Naive B cell (primary cell): ENCODE measurements at places on chromosomes 4 and X.

- DNase-seq, result no peak
These were observed 109.9 kb upstream of the FAM47C start for GRCh38 chrX:36898301-36898700.

GRCh38 chr4:21885770-21886169 is 62.8 kb downstream of the KCNIP4 start:
- DNase-seq, result no peak

- no peak for DNase-seq
These were observed 691 bp upstream of the USP46 start for GRCh38 chr4:52659722-52660261.

DNA sequence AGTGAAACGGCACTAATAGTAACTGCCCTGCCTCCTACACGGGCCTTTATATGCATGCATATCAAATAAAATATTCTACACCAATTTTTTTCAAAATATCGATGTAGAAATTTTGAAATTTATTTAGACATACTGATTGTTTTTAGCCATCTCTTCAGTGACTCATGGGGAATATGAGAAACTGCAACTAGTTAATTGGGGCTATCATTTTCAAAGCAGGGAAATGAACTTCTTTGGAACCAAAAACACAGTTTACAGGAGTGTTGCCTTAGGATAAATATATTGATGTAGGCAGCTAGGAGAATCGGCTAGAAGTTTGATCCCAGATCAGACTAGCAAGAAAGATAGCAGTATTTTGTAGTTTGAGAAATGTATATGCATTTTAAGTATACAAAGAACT is 1010.8 kb upstream of the AGA start:
- no peak for DNase-seq

DNA sequence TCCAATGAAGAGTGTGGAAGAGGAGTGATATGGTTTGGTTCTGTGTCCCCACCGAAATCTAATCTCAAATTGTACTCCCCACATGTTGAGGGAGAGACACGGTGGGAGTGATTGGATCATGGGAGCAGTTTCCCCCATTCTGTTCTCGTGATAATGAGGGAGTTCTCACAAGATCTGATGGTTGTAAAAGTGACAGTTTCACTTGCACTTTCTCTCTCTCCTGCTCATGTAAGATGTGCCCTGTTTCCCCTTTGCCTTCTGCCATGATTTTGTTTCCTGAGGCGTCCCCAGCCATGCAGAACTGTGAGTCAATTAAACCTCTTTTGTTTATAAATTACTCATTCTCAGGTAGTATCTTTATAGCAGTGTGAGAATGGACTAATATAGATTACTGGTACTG is 39.6 kb downstream of the FAM47C start:
- no peak for DNase-seq

DNA sequence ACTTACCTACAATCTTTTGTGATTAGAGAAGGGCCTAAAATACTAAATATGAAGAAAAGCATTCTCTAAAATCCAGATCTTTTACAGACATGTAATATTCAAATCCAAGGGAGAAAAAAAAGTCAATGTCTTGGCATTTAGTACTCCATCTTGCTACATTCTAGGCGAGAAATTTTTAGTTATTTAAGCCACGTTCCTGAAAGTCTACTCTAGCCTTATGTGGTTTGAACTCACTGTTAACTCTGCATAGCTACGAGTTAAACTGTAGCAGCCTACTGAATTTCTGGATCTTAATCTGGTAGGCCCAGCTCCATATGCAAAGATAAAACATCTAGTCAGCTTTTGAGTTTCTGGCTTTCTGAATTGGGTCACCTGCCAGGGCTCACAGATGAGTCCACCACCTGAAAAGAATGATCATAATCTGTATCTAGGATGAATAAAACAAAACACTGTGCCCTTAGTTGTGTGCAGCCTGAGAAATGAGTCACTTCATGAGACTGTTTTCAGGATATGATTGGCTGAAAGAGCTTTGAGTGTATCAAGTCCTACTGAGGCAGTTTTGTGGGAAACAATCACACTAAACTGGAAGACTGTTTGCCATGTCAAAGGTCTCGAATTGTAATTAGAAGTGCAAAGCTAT is 3.2 kb upstream of the NEK1 start:
- DNase-seq, result no peak

- DNase-seq, result no peak
These were observed 110.7 kb upstream of the IGSF1 start for GRCh38 chrX:131399678-131400428.

GRCh38 chrX:150616863-150617198 is 48.4 kb downstream of the MTM1 start:
- DNase-seq, result no peak

DNA sequence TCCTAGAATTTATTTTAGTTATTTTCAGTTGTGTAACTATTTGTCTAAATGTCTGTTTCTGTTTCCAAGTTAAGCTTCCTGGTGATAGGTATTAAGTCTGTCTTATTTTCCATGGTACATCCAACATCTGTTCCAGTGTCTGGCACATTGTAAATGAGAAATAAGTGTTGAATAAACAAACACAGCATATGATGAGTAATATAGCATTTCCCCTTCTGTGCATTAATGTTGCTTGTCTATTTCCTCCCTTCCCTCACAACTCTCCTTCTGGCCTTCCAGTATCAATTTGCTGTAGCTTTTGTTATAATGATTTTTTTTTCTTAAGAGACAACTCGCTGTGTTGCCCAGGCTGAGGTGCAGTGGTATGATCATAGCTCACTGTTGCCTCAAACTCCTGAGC is 36.1 kb downstream of the COPS4 start:
- DNase-seq, result no peak

- no peak for DNase-seq
These were observed 177.5 kb upstream of the AFF2 start for GRCh38 chrX:148322906-148323305.

- no peak for DNase-seq
These were observed 3.6 kb downstream of the LINC00632 start for GRCh38 chrX:140713174-140713539.

- DNase-seq, result no peak
These were observed 8.6 kb downstream of the APEX2 start for GRCh38 chrX:55008571-55009358.

DNA sequence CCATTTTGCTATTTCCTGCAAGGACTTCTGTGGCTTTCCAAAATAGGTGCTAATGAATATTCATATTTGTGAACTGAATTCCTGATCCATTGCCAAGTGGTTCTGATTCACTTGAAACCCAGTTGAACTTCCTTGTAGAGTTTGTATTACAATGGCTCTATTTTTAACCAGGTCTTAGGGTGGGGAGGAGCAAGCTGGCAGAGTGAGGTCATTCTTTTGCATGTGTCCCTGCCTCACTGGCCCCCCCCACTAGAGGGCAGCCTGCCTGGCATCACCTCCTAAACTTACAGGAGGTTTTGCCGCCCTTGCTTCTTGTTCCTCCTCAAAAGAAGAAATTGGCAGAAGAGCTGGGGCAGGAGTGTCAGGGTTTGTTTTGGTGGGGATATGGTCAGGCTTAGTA is 10.5 kb downstream of the PTTG2 start:
- peak; percentile 78 for DNase-seq

GRCh38 chr4:6395466-6396228 is 76.8 kb downstream of the PPP2R2C start:
- no peak for DNase-seq

DNA sequence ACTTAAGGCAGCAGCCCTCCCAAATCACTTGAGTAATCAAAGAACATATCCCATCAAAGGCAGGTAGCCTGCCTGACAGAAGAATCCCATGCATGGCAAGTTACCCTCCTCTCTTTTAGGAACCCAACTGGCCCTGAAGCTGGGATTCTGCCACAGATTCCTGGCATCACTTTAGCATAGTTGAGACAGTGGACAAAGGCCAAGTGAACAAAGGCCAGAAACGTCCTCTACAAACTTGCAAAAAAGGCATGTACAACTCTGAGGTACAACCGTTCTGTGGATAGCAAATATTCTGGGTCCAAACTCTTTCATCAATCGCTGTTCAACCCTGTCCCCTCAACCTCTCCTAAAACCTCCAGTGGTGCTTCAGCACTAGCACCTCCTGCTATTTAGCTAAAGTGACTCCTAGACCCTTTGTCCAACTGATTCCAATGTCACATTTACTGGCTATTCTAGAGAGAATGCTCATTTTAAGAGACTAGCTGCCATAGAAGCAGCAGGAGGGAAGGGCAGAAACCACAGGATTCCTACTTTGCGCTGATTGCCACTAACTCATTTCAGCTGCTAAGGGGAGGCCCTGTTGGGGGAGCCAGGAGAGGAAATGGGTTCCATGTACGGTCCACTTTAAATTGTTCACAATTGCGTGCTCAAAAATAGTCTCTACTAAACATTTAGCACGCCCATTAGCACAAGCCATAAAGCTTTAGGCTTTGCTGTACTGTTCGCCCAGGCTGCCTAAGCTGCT is 105.9 kb downstream of the SHROOM4 start:
- DNase-seq, result no peak

DNA sequence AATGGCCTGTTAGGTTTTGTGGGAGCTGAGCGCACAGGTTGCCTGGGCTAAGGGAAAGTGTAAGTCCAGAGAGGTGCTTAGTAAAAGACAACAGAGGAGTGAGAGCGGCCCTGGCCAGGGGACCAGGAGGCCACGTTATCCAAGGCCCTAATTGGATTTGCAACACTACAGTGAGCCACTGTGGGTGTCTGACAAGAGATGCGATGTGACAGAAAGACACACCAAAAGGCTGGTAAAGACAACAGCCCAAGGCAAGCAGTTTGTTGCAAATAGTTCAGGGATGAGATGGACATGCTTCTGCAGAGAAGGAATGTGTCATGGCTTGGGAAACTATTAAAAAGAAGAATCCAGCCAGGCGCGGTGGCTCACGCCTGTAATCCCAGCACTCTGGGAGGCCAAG is 162.7 kb upstream of the KIT start:
- no peak for DNase-seq

- DNase-seq, result no peak
These were observed 229.0 kb downstream of the PPARGC1A start for GRCh38 chr4:23660865-23661264.

- DNase-seq, result no peak
These were observed 186.0 kb downstream of the DCHS2 start for GRCh38 chr4:154305616-154306015.

GRCh38 chr4:2817137-2817536 is 24.3 kb downstream of the SH3BP2 start:
- no peak for DNase-seq

DNA sequence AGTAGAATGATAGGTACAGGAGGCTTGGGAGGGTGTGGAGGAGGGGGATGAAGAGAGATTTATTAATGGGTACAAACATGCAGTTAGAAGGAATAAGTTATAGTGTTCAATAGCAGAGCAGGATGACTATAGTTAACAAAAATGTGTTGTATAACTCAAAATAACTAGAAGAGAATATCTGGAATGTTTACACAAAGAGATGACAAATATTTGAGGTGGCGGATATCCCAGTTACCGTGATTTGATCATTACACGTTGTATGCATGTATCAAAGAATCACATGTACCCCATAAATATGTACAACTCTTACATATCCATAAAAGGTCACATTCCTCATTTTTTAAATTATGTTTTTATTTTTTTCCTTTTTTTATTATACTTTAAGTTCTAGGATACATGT is 456.6 kb downstream of the MAGEB5 start:
- no peak for DNase-seq

DNA sequence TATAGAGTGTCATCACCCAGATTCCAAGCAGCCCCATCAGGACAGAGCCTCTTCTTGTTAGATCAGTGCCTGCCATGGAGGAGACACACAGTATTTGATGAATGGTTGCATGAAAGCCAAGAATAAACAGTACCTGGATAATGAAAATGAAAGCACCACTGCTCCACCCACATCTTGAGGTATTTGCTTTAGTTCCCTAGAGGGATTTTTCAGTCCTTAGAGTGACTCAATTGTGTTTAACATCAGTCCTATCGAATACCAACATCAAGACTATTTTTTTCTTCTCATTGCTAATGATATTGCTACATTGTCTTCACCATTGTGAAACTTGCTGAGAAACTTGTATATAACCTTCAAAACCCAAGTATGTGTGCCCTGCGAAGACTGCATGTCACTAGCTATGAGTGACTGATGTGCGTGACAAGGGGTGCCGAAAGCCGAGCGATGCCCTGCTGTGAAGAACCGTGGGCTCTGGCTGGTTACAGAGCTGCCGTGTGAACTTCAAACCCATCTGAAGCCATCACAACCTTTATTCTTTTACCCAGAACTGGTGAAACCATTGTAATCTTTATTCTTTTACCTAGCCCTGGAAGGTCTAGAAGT is 211.3 kb upstream of the FAT1 start:
- DNase-seq, result no peak

DNA sequence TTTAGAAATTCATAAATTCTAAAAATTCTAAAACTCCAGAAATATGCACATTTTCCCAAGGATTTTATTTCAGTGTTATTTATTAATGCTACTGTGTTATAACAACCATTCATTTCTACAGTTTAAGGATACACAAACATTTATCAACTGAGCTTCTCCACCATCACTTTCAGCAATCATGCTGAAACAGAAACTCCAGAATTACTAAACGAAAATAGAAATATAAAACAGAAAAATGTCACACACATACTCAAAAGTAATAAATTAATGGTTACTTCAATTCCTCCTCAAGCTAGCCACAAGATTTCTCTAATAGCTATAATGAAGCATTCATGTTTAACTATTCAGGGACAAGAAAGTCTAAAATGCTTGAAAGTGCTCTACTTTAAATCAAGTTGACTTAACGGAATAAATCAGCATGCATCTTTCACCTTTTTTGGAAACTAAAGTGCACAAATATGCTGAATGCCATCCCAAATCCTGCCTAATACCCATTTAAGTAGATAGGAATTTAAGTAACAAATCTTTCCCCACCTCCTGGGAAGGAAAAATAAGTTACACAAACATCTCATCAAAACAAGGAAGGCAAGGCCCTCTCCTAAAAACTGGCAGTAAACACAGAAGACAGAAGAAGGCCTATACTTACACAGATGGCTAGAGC is 563 bp downstream of the FAM13A start:
- DNase-seq, result no peak

- DNase-seq, result no peak
These were observed 124.1 kb upstream of the PRR32 start for GRCh38 chrX:126695375-126695896.

DNA sequence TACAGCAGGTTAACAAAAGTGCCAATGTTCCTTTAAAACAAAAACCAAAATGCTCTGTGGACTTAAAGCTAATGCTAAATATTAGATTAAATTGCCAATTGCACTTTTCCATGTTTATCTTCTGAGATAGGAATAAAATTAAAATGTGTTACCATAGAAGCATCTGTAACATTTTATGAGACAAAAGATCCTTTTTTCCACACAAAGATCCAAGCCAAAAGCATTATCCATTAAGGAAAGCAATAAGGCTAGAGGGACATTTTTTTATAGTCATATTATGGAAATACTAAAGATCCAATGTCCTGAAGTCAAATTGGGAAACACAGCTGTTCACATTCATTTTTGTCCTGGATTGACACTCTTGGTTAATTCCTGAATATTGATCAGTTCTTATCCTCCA is 73.6 kb downstream of the PALLD start:
- DNase-seq, result no peak

- no peak for DNase-seq
These were observed 319.6 kb downstream of the PPP3CA start for GRCh38 chr4:101027721-101028120.
